ENCODE measurements at places on chromosomes 3 and 15.

DNA sequence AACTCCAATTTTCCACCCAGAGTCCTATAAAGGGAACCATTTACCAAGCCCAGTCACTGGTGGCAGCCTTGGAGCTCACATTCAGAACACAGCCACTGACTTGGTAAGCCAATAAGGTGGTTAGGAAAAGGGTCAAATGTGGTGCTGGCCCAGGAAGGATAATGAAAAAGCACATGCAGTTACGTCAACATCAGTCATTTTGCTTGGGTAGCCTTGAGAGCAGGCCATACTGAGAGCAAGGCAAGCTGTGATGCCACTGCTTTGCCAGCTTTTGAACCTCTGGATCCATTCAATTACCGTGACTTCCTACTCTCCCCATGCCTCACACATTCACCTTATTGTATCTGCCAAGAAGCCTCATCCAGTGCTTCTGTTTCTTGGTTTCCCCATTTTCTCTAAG is 253.6 kb downstream of the OPA1 start:
- no peak for DNase-seq

- no peak for DNase-seq
Observed at GRCh38 chr3:115999001-115999585, 375.8 kb downstream of the GAP43 start.

DNA sequence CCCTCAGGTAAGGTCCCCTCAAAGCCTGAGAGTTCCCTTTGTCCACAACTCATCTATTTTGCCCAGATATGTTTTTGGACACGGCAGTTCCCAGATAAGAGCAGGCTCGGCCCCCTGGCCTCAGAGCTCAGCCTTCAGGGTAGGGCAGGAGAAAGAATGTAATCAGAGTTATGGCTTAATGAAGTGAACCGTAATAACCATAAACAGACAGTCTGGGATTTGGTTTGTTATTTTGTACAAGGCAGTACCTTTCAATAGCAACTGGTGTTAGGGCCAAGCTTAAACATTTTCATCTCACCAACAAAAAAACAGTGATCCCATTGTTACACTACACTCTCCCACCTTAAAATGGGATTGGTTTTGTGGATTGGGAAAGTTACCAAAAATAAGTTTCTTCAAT is 12.2 kb upstream of the ALDH1A3 start:
- no peak for DNase-seq

GRCh38 chr15:92831336-92831654 is 68.8 kb upstream of the CHD2 start:
- DNase-seq = no peak

- DNase-seq = no peak
Observed at GRCh38 chr3:102106416-102107097, 257.2 kb downstream of the NFKBIZ start.

DNA sequence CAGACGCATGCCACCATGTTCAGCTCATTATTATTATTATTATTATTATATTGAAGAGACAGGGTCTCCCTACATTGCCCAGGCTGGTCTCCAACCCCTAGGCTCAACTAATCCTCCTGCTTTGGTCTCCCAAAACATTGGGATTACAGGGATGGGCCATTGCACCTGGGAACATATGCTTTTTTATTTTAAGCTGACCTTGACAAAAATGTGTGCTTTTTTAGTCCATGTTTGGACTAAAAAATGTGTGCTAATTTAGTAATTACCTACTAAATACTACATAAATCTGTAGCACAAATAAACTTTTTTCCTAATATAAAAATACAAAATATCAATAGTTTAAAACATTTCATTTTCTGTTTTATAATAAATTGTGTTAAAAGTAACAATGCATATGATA is 693.2 kb downstream of the ROBO1 start:
- no peak for DNase-seq

GRCh38 chr3:171654326-171654725 is 156.0 kb downstream of the PLD1 start:
- no peak for DNase-seq

- DNase-seq = no peak
Observed at GRCh38 chr3:38271553-38271952, 5.9 kb downstream of the SLC22A13 start.

DNA sequence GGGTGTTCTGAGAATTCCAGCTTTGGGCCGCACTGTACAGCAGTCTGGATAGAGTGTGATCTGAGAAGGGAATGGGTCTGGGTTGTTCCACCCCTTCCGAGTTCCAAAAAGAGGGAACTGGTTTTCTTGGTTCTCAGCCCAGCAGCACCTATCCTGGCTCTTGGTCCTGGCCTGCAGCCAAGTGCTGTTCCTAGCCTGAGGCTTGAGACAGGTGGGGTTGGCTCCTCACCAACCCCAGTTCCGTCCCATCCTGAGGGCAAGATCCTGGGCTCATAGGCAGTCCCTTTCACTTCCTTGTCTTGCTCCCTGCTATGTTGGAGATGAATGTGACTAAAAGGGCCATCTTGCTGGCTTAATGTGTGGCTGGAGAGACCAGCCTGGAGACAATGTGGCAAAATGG is 15.2 kb downstream of the IVD start:
- DNase-seq = no peak

DNA sequence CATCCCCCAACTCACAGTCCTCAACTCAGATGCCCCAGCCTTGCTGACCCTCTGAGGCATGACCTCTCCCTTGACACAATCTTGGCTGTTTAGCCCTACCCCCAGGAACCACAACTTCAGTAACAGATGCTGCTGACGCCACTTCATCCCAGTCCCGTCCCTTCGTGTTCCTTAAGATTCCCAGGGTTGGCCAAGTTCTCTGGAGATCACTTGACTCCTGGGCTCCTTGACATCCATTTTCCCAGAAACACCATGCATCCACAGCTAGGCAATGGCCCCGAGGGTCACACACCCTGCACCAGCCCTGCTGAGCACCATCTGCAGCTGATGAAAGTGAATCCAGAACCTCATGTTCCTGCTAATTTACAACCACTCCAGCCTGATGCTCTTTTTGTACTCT is 6.9 kb downstream of the RTP2 start:
- no peak for DNase-seq

DNA sequence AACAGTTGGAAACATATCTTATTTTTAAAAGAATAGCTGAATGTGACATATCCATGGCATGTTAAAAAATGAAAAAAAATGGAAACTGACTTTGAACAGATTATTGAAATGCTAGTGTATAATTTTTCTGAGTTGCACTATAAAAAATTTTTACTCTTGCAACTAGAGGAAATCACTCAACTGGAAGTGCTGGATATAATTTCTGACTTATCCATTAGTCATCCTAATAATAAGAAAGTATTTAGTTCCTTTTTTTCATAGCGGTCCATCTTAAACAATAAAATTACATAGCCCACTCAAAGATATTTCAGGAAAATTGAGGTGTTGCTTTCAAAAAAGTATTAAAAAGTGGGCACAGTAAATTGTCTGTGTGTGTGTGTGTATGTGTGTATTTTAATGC is 80.7 kb downstream of the MBNL1 start:
- no peak for DNase-seq
